CD4-positive, alpha-beta T cell treated with Interleukin-6 at 100 ng/mL for 8 hours (primary cell): ENCODE measurements at places on chromosomes 16 and 17.

DNA sequence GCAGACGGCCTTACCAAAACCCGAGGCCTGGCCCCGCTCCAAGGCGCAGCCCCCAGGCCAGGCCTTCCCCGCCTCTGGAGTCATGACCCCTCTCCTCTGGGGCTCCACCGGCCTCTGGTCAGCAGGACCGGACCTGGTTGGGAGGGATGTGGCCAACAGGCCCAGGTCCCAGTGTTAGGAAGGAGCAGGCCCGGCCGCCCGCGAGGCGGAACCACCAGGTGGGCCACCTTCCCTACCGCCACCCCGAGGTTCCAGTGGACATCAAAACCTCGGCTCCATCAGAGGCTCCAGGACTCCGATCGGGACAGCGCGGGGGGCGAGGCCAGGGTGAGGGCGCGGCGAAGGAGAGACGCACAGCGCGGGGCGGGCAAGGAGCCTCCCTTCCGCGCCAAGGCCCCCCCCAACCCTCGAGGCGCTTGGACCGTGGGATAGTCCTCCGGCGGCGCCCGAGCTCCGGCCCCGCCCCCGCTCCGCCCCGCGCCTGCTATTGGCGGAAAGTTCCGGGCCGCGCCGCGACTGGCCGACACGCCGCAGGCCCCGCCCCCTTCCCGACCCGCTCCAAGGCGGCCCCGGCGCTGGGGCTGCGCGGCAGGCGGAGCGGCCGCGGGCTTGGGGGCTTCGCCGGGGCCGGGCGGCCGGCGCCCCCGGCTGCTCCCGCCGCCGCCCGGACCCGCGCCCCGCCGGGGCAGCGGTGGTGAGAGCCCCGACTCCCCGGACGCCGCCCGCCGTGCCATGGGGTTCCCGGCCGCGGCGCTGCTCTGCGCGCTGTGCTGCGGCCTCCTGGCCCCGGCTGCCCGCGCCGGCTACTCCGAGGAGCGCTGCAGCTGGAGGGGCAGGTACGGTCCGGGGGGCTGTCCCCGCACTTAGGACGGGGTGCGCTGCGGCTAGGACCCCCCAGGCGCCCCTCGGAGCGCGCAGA is at the start of gene METRN:
Gene METRN (plus strand): TSS at position 561 of the 919 bp plus-strand sequence. CDS start 172 bp downstream, at position 733.
- peak; percentile 85 for DNase-seq

GRCh38 chr17:49997773-49998703 is 3.0 kb upstream of the DLX3 start:
- DNase-seq = peak; percentile 83

DNA sequence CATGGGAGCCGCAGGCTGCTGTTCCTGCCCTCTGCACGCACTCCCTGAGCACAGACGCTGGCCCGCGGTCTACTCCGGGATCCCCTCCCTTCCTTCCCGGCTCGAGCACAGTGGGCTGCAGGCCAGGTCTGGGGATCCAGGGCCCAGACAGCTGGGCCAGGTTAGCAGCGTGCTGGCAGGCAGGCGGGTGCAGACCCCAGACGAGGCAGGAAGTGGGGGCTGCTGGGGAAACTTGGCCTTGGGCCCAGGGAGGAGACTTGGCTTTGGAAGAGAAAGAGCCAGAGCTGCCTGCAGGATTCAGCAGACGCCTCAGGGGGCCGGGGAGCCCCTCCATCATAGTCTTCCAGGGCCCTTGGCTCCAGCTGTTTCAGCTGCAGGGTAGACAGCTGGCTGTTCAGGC is 30.2 kb upstream of the ABCC3 start:
- DNase-seq = no peak

DNA sequence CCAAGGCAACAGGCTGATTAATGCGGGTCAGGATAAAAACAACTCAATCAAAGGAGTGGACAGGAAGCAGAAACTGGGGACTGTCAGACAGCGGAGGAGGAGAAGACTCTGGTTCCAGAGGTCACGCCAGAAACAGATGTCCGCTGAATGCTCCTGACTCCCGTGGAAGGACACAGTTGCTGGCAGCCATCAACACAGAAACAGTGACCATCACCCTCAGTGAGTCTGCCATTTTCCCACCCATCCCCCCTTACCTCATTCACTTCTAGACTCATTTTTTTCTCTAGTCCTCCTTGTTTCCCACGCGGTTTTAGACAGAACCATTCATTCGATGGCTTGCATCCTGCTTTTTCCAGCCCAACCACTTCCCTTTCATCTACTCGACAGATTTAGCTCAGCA is 40.9 kb downstream of the DHRS7C start:
- no peak for DNase-seq

DNA sequence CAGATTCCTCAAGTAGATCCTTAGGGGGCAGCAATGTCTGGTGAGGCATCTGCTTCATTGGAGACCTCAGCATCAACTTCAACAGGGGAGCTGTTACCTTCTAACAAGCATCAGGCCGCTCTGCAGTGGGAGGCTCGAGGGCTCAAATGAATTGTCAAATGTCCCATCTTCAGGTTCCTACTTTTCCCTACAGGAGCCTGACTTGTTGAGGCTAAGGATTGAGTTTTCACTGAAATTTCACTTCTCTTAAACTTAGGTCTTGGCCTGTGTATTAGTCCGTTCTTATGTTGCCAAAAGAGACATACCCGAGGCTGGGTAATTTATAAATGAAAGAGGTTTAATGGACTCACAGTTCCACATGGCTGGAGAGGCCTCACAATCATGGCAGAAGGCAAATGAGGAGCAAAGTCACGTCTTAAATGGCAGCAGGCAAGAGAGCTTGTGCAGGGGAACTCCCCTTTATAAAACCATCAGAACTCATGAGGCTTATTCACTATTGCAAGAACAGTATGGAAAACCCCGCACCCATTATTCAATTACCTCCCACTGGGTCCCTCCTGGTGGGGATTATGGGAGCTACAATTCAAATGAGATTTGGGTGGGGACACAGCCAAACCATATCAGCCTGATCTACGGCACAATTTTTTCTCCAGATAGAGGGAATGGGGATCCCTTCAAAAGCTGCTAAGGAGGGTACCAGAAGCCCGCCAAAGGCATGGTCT is 5.1 kb upstream of the CD300LD start:
- no peak for DNase-seq

GRCh38 chr16:86727131-86727530 is 148.8 kb downstream of the FOXL1 start:
- no peak for DNase-seq

GRCh38 chr16:85862476-85863383 is 36.2 kb upstream of the IRF8 start:
- no peak for DNase-seq

- peak; percentile 59 for DNase-seq
Observed at GRCh38 chr16:87806641-87807546, 41.1 kb upstream of the KLHDC4 start.

DNA sequence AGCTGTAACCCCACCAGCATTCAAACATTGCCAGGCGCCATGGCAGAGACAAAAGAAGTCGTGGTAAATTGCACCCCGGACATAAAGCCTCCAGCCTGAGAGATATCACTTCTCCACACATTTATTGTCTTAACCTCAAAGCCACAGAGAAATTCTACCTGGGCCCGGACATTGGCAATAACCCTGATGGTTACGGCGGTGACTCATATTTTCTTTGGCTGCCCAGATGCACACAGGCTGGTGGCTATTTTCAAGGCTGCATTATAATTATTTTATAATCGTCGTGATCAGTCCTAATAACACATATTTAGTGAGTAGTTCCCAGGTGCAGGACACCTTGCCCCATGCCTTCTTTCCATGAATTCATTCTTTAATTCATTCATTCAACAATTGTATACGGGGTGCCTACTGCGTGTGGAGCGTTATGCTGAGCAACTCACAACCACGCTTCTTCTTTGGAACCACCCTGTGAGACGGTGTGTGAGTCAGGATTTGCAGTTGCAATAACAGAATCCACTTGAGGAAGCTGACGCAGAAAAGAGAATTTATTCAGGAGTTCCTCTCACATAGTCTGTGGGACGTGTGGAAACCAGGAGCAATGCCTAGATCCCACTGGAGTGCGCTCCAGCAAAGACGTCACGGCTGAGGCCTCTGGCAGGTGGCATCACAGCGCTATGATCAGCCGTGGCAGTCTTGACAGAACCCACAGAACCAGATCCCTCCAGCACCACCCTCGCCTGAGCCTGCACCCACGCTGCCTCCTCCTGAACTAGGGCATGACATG is 245.7 kb downstream of the FOXL1 start:
- DNase-seq = no peak

GRCh38 chr17:48928876-48929811 is 15.5 kb downstream of the SNF8 start:
- no peak for DNase-seq

DNA sequence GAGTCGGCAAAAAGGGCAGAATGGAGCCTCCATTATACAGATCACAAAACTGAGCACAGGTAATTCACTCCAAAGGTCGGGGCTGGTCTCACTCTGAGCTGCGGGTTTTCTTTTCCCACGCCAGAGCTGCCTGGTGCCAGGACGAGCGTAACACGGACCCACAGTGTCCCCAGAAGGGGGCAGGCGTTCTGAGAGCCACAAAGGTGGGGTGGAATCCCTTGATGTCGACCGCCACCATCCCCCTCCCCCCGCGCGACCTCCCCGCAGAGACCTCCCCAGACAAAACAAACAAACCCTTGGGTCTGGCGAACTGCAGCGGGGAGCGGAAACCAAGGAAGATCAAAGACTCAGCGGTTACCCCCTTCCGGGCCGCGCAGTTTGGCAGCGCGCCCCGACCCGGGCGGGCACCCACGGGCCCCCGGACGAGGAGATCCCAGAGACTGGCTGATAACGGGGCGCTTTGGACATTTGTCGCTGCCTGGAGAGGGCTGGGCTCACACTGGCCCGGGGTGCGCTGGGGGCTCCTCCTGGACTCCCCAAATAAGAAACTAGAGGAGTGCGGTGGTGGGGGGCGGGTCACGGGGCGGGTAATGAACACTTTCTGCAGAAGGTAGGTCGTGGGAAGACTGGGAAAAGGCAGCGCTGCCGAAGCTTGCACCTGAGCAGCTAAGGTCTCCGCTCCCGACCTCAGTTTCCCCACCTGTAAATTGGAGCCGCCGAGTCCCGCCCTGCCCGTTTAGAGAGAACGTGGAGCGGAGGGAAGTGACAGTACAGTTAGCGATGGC is 664 bp upstream of the NKD1 start:
- DNase-seq = peak; percentile 84

- no peak for DNase-seq
Observed at GRCh38 chr16:21646091-21646490, 6.3 kb downstream of the IGSF6 start.

- no peak for DNase-seq
Observed at GRCh38 chr17:38872671-38873385, 3.0 kb downstream of the LASP1 start.

GRCh38 chr16:19292186-19292585 is 6.7 kb downstream of the CLEC19A start:
- no peak for DNase-seq

DNA sequence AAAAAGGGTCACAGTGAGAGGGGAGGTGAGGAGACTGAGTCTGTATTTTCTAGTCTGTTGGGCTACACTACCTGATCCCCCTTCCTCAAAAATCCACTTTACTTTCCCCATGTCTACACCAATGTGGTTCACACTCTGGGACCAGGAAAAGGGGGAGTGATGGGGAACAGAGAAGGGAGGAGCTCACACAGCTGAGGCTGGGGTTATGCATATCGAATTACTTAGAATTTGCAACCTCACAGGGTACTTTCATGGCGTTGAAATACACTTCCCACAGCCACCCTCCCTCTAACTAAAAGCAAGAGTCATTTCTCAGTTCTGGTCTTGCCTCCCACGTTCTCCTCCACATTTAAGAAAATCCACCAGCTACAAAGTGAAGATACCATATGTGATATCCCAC is 14.1 kb downstream of the MAPT start:
- no peak for DNase-seq

DNA sequence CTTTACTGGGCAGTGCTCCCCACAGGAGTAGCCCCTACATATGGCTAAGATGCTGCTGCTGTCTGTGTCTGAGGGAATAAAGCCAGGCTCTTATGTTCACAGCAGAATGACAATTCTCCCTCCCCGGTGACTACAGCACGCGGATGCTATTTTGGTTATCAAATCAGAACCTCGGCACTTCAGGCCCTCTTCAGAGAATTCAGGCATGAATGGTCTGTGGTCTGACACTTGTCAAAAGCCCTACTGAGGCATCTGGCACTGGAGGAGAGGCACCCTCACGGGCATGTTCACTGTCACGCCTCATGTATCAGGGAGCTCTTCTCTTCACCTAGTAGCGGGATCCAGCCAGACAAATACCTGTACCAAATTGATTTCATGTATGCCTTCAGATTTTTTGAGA is 30.4 kb downstream of the KIAA0513 start:
- DNase-seq = no peak

GRCh38 chr17:17921192-17922069 is 50.8 kb downstream of the TOM1L2 start:
- no peak for DNase-seq

DNA sequence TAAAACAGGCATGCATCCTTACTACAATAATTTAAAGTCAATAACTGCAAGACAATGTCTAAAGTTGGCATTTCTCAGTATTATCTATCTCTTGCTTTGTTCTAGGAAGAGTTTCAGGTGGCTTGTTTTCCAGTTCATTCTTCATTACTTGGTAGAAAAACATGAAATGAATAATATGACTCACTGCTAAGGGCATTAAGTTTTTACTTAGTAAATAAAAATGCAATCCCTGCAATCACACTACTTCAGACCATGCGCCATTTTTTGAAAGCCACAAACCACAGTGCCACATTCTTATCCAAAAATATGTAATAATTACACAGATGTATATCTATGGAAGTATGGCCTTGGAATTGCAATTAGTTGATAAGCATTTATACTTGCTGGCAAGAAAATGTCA is 55.4 kb downstream of the CREBBP start:
- DNase-seq = no peak

DNA sequence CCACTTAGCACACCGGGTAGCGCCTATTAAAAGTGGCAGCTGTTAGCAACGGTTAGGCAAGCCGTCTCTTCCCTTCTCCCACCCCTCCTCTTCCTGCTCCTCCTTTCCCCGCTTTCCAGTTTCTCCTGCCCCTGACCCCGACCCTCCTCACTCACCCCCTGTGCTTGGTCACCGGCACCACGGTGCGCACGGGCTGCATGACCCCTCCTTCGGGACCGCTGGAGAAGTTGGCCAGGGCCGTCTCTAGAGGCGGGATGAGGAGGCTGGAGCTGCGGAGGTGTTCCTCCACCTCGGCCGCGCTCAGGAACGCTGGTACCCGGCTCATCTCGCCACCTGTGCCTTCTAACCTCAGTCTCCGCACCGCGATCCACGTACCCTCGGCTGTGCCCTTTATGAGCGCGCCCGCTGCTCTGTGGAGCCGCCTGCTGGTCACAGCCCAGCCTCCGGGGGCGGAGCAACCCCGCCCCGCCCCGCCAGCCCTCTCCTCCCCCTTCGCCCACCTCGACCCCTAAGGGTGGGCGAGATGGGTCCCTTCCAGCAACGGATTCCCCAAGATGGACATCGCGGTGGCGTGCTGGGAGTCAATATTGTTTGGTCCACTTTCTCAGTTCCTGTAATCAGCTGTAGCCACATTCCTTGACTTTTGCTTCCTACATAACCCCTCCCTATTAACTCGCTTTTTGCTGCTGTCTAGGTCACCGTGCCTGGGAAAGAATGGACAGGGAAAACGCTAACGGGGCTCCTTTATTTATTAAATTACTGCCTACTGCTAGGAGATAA is at the start of gene CRYM:
Gene CRYM (minus strand): TSS at position 364 of the 780 bp plus-strand sequence. CDS start 39 bp downstream, at position 325.
- DNase-seq = no peak

- DNase-seq = no peak
Observed at GRCh38 chr17:76952402-76952801, 84.2 kb downstream of the MGAT5B start.
